Thoracic aorta (tissue), 2 donors: ENCODE measurements at places on chromosomes 3 and 15. TPM values are rescaled to one million over a fixed set of nuclear protein-coding genes. Genes with fewer than 3 reads are reported as not detected.

- DNase-seq, result no peak
- no peaks in the 10 kb centered on the region for H3K36me3 ChIP-seq
- no peaks in the 10 kb centered on the region for H3K27me3 ChIP-seq
- no peak overlapping the region for H3K4me3 ChIP-seq
These were observed 4.5 kb upstream of the KLHL40 start for GRCh38 chr3:42680806-42681205.

RASL12 gene
- total RNA-seq, result 211 TPM

MNS1 gene
- 0.28 TPM for total RNA-seq

CPNE4 gene
- 0.54 TPM for total RNA-seq
